Foreskin melanocyte (primary cell): ENCODE measurements at places on chromosomes 6 and 20.
A peak's percentile ranks its signal among the peaks of the same experiment; 100 is the strongest.

DNA sequence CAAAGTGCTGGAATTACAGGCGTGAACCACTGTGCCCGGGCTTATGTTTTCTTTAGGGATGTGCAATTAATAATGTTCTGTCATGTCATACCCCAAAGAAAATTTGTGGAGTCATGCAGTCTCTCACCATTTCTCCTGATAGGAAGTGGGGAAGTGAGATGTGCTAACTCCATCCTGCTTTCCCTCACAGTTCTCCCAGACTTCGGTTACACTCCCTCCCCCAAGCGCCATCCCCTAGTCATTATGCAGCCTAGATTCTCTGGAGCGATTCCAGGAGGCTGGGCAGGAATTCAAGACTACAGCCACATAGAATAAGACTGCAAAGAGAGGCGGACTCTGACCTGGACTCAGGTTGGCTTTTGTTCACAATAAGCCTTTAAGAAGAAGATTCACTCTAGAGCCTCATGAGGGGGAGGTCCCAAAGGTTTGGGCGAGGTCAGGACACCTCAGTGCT, 271.4 kb downstream of the ALDH8A1 start:
- no peak for DNase-seq

DNA sequence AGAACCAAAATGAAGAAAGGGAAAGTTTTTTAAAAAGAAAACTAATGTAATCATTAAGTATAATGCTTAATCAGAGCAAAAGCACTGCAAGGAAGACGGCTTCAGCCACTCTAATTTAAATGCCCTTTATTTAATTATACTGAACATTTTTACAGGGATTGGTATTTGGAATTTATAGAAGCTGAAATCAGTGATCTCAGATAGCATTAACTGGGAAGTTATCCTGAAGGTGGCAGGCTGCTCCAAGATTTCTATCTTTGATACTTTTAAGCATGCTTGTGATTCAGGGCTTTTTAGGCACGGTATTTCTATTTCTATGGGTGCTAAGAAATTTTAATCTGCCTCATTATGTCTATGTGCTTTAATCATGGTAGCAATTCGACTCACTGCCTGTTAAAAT, 1.3 kb upstream of the NDUFAF4 start:
- DNase-seq, result peak; percentile 55

DNA sequence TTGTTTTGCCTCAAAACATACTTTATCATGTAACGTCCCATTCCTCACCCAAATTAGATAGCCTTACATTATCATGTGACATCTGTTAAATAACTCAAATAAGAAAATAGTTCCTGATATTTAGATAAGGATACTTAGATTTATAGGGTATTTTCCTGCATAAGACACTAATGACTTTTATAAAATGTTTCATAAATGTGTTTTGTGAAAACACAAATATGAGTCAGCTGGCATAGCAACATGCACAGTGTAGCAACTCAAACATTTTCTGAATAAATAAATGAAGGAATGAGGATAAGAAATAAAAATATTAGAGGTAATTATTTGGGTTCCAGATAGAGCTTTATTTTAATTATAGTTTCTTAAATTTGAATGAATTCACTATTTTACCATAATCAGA, 460.4 kb upstream of the PLCB4 start:
- no peak for DNase-seq

GRCh38 chr20:32150291-32150848, 40.9 kb downstream of the TM9SF4 start:
- no peak for DNase-seq

- DNase-seq, result peak; percentile 65
Measured at GRCh38 chr20:4225745-4226144, 210.4 kb upstream of the RNF24 start.

- no peak for DNase-seq
Measured at GRCh38 chr6:134510142-134510541, 192.2 kb upstream of the SGK1 start.
